ENCODE measurements at places on chromosomes 7 and 10.

- no peak overlapping the region for H3K4me3 ChIP-seq
- no peaks in the 10 kb centered on the region for H3K27me3 ChIP-seq
- H3K4me1 ChIP-seq: peaks cover 11% of the 10 kb centered on the region
- peak overlapping the region; percentile 4 for H3K27ac ChIP-seq
Measured at GRCh38 chr10:88343761-88344484, 239.2 kb downstream of the RNLS start.

GRCh38 chr7:125299003-125299765 is 369.6 kb upstream of the POT1 start:
- no peak for DNase-seq
- no peaks in the 10 kb centered on the region for H3K36me3 ChIP-seq
- no peaks in the 10 kb centered on the region for H3K27me3 ChIP-seq
- no peaks in the 10 kb centered on the region for H3K4me1 ChIP-seq
- no peak overlapping the region for H3K4me3 ChIP-seq
- H3K27ac ChIP-seq: no peak overlapping the region

DNA sequence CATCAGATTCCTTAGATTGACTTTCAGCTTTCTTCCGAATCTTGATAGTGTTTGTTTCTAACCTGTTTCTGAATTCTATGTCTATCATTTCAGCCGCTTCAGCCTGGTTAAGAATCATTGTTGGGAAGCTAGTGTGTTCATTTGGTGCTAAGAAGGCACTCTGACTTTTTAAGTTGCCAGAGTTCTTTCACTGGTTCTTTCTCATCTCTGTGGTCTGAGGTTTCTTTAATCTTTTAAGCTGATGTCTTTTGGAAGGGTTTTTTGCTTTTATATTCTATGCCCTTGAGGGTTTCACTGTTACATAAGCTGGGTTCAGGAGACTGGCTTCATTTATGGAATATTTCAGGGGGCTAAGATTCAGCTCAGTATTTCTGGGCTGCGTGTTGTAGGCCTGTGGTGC is 104.5 kb upstream of the PRSS58 start:
- H3K27me3 ChIP-seq: no peaks in the 10 kb centered on the region
- H3K4me3 ChIP-seq: no peak overlapping the region
- no peak overlapping the region for H3K27ac ChIP-seq

- H3K27me3 ChIP-seq: no peaks in the 10 kb centered on the region
- H3K36me3 ChIP-seq: no peaks in the 10 kb centered on the region
- H3K4me1 ChIP-seq: peaks cover 9% of the 10 kb centered on the region
- DNase-seq: no peak
Measured at GRCh38 chr7:134890246-134891240, 95.8 kb upstream of the AGBL3 start.

DNA sequence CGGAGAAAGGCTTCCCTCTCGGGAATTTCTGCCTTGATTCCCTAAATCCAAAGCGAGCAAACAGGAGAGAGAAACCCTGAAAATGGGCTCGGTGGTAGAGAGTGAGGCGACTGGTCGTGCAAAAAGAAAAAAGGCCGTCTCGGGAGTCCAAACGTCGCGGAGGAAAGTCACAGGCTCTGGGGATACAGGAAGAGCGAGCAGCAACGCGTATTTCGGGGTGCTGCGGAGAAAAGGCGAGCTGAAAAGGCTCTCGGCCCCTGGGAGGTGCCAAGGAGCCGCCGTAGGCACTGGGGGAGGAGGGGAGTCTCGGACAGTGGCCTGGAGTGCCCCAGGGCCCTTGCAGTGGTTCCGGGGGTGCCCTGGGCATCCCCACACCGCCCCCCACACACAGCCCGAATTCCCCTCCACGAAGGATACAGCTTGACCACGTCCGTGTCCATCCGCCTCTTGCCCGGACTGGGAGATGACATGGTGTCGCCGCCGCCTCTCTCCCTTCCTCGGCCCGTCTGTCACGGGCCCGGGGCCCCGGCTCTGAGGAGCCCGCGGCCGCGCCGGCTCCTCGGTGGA is 591 bp downstream of the UBE2H start:
- H3K4me3 ChIP-seq: peak overlapping the region; percentile 80
- no peaks in the 10 kb centered on the region for H3K27me3 ChIP-seq
- H3K36me3 ChIP-seq: no peaks in the 10 kb centered on the region
- peak overlapping the region; percentile 93 for H3K27ac ChIP-seq

DNA sequence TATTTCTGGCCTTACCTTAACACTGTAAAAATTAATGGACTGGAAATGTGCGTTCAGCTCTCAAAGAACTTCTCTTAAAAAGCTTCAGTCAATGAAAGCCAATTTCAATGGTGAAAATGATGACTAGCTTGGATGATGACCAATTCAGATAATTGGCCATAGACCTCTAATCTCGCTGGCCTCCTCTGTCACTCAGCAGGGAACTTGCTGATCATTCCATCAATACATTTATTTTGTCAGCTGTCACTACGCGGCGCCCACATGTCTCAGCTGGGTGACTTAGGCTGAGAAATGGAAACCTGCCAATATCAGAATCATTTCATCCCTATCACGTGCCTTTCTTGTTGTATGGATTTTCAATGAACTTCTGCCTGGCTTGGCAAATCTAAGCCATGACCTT is 673.0 kb upstream of the AUTS2 start:
- H3K4me3 ChIP-seq: no peak overlapping the region
- no peaks in the 10 kb centered on the region for H3K4me1 ChIP-seq
- H3K27me3 ChIP-seq: no peaks in the 10 kb centered on the region
- H3K36me3 ChIP-seq: no peaks in the 10 kb centered on the region

GRCh38 chr10:69047111-69047832 is 40.6 kb upstream of the SRGN start:
- no peaks in the 10 kb centered on the region for H3K27me3 ChIP-seq
- H3K27ac ChIP-seq: peak overlapping the region; percentile 81
- H3K36me3 ChIP-seq: no peaks in the 10 kb centered on the region
- no peak for DNase-seq

- H3K36me3 ChIP-seq: no peaks in the 10 kb centered on the region
- H3K27ac ChIP-seq: no peak overlapping the region
- H3K27me3 ChIP-seq: peaks cover 7% of the 10 kb centered on the region
- DNase-seq: no peak
Measured at GRCh38 chr7:28318101-28318762, 94.1 kb upstream of the CREB5 start.

- H3K4me1 ChIP-seq: no peaks in the 10 kb centered on the region
- H3K27ac ChIP-seq: no peak overlapping the region
Measured at GRCh38 chr10:131473645-131474044, 162.1 kb upstream of the TCERG1L start.

Measured in spleen (tissue), 13 donors.